ENCODE measurements at places on chromosomes 5 and 9. TPM values are rescaled to one million over a fixed set of nuclear protein-coding genes. Genes with fewer than 3 reads are reported as not detected.

DNA sequence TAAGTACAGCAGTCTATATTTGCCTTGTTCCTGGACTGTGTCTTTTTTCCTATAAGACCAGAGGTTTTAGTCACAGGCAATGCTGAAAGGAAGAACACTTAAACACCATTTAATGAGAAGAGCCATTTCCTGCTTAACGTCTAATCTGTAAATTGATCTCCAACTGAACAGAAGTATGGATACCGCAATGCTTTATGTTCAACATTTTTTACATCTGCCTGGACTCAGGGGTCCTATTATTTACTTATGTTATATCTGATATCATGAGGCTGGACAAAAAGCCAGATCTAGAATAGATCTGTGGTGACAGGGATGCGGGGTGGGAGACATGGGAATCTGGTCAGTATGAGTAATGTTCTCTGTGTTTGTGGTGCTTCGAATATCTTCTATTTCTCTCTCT, 334.6 kb upstream of the MPDZ start:
- DNase-seq = no peak

GRCh38 chr9:123093141-123093540, 59.7 kb downstream of the GPR21 start:
- no peak for DNase-seq

DNA sequence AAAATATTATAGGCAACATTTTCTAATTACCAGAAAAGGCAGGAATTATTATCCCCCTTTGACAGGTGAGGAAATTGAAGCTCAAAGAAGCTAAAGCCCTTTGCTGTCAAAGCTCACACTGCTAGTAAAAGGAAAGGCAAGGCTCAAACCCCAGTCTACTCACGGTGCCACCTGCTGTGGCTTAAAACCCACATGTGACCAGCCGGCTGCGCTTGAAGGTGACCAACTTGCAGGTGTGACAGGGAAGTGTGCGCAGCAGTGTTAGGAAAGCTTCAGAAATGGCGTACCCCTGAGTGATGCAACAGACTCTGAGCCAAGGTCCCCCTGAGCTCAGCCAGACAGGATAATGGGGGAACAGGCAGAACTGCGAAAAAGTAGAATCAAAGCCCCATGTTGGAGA, 45.2 kb downstream of the PAX5 start:
- no peak for DNase-seq

GRCh38 chr5:111223101-111223786, 940 bp upstream of the CAMK4 start:
- no peak for DNase-seq

- no peak for DNase-seq
Measured at GRCh38 chr5:35127006-35127405, 79.3 kb upstream of the AGXT2 start.

DNA sequence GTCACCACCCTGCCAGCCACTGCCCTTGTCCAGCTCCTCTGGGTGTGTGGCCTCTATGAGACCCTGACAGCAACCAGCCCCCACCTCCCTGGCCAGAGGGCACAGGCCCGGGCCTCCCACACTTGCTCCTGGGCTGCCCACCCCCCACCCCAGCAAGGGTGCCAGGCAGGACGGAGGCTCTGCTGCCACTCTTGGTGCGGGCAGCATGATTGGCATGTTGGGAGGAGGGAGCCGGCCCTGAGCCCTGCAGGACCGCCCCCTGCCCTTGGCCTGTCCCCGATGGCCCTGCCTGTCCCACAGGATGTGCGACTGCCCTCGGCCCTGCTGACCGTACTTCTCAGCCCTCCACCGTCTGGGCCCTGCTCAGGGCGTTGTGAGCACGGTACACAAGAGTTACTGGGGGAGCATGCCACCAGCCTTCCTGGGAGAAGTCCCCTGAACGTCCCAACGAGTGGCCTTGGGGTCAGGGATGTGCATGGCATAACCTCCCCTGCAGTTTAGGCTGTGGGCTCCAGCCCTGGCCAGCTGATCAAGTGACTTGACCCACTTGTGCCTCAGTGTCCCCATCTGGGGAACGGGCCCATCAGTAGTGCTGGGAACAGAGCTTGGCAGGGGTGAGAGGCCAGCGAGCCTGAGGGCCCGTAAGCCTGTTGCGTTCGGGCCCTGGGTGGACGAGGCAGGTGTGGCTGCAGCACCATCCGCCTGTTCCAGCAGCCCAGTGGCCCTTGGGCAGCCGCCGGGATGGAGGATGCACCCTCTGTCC, 16.0 kb downstream of the GPSM1 start:
- no peak for DNase-seq

DNA sequence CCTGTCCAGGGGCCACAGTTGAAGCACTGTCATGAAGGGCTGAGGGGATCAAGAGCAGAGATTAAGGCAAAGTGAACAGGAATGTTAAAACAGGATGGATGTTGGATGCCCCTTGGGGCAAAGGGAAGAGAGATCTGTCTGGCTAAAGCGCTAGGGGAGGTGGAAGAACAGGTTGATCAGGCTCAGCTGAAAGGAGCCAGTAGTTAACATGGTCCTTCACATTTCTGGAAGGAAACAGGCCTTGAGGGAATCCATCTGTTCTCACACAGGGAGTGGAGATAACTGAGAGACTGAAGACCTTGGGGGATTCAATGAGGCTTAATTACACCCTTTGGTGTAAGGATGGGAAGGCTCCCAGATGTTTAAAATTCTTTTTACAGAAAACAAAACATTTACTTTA, 5.8 kb downstream of the HAPLN1 start:
- no peak for DNase-seq

DNA sequence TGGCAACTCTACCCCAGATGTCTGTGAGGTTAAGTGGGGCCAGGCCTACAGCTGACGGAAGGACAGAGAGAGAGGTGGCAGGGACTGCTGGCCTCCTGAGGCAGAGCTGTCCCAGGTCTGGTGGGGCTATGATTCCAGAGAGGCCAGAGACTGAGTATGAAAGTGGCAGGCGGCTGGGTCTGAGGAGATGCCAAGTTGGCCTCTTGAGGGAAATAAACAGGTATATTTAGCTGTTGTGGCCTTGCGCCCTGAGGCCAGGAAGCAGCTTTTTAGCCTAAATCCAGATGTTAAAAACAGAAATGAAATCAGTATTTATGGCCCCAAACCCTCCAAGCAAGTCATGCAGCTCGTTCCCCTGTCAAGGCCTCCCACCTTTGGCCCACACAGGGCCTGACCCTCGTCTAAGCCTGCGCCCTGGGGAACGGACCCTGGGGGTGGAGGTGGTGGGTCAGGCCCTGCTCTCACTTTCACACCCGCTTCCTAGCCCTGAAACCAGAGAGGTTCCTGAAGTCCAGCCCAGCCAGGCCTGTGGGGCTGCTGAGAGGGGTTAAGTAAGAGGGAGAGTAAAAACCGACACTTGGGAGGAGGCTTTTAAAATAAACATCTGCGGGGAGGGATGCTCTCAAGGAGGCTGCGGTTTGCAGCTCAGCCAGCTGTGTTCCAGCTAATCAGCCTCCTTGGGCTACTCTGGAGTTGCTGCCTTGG, 18.7 kb downstream of the PCDHGC5 start:
- DNase-seq = no peak

DNA sequence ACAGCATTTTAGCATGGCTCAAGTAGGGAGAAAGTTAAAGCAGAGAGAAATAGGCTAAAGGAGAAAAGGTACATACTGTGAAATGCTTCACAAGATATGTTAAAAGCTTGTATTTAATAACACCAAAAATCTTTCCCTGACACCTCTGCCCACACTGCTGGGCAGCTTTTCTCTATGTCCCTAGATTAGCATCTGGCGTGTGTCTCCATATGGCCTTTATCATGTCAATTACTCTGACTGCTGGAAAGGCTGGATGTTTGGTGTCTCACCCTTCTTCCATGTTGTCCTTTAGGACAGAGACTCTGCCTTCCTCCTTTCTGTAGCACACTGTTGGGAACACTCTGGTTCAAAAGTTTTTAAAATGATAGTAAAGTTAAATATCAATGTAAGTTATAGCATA, 122.5 kb downstream of the OXCT1 start:
- DNase-seq = no peak

- no peak for DNase-seq
Measured at GRCh38 chr9:136175616-136176197, 29.2 kb downstream of the LHX3 start.

DNA sequence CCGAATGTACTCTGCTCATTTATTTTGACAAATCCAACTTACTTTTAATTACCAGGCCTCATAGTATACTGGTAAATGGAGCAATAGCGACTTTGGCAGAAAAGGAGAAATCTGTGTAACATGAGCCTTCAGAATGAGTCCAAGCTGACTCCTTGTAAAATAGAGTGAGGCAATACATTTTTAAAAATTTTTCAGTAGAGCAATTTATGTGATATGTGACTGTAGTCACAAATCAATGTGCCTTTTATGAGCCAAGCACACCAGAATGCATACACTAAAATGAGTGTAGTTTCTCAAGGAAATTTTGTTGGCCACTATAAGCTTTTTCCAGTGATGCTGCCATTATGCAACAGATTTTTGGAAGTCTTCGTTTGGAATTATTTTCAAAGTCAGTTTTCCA, 73.8 kb downstream of the SNCAIP start:
- DNase-seq = no peak

DNA sequence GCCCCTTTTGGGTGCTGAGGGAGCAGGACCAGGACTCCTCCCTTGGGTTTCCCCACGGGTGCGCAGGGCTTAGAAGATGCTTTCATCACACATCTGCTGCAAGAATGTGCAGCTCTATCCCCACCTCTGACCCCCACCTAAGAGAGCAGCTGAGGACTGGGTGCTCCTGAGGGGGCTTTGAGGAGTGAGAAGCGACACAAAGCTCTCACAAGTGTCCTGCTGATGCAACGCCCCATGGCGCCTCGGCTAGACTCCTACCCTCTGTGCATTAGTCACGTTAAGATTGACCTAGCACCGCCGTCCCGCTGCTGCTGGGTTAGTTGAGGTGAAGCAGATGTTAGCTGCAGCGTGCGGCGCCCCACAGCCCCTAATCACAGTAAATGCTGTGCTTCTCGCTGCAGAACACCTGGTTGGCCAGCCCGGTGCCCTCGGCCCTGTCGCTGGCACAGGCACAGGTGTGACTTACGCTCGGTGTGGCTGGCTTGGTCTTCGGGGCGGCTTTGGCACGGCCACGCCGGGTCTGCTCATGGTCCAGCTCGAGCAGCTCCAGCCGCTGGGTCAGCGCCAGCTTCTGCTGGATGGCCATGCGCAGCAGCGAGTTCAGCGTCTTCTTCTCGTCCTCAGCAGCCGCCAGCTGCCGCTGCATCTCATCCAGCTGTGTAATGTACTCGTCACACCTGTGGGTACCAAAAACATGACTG, 45.0 kb upstream of the IPPK start:
- DNase-seq = no peak

NIM1K gene
- 0.58 TPM for total RNA-seq

Measured in mesenteric fat pad (tissue), 1 donor.